ENCODE measurements at places on chromosomes 4 and X.

DNA sequence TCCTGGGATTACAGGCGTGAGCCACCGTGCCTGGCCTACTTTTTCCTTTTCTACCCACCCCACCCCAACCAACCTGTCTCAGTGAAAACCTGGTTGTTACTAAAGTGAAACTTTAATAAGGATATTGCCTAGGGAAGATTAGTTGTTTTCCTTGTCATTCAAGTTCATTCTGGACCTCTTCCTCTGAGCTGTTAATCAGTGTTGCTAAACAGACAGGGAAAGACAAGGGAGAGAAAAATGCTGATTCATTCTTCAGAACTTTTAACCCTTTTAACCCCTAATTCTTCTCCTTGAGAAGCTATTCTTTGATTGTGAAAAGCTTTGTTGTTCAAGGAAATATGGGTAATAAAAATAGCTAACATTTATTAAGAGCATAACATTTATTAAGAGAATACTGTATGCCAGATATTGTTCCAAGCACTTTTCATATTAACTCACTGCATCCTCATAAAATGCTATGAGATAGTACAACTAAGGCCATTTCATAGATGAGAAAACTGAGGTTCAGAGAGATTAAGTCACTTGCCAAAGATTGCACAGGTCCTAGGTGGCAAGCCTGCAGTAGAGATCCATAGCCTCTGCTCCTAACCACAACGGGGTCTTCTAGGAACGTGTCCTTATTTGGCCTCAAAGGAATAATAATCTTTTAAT is 34.8 kb downstream of the OSTC start:
- no peak for DNase-seq

DNA sequence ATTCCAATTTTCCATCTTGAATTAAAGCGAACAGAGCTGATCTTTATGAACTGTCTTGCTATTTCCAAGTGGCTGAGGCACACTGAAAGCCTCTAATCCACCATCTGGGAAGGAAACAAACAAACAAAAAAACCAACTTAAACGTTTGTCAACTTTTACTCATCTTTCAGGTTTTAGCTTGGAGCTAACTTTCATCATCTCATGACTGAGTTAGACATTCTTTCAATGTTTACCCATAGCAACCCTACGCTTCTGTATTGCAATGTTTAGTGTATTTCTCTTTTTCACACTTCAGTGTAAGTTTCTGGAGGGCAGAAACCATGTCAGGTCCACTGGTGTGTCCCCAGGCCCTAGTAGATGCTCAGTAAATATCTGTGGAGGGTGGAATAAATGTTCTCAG is 343.8 kb downstream of the GBA3 start:
- DNase-seq, result no peak

- DNase-seq, result no peak
Observed at GRCh38 chrX:19343085-19343534, 617 bp upstream of the PDHA1 start.

GRCh38 chr4:7705593-7705992 is 234.1 kb downstream of the AFAP1 start:
- no peak for DNase-seq

DNA sequence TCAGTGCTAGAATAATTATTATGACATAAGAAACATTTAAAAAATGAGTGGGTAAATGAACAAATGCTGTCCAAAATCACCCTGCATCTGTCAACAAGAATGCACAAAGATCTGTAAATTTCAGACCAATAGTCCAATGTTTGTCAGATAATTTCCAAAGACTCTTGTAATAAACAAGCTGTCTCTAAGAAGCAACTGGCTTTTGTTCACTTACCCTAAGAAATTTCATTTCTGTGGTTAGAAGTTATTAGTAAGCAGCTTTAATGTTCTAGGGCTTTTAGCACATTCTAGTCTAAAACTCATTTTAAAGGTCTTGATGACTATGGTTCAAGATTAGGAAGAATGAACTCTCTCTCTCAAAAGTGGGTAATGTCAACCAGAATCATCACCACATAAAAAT is 560.3 kb upstream of the SMIM31 start:
- no peak for DNase-seq
